ENCODE measurements at places on chromosomes 12 and 14.

- DNase-seq: no peak
These were observed 185.9 kb downstream of the TTC7B start for GRCh38 chr14:90630171-90630806.

DNA sequence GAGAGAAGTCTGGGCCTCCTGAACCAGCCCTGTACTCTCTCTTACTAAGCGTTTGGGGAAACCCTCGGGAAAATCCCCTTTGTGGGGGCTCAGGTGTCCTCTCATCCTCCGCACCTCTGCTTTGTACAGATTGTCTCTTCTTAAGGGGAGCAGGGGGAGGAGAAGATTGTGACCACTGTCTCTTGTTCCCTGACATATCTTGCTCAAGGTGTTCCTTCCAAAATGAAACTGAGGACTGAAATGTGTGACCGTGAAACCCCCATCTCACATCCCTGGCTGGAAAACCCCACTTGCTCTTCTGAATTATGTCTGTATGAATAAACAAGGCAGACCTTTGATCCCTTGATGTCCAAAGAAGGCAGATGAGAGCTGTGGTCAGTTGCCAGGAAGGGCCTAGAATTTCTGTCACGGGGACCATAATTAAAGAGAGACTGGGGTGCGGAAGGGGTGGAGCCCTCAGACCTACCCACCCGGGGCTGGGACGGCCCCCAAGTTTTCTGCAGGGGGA lies 369.8 kb downstream of the AACS start:
- no peak for DNase-seq

DNA sequence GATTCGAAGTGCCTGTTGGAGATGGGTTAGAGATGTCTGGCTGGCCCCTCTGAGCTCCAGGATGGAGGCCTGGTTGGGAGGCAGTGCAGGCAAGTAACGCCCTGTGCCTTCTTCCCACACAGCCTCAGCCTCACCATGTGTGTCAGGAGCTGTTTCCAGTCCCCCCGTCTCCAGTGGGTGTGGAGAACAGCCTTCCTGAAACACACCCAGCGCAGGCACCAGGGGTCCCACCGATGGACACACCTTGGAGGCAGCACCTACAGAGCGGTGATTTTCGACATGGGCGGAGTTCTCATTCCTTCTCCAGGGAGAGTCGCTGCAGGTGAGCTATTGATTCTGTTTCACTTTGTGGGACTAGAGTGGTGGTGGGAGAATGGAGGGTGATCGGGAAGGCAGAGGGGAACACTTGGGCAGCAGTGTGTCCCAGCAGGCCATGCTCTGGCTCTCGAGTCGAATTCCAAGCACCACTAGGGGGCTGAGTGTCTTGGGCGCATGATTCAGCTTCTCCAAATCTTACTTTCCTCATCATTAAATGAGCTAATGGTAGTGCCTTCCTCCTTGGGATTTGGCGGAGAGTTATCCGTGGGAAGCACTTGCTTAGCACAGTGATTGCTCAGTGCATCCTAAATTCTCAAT lies 6.8 kb downstream of the ACAD10 start:
- no peak for DNase-seq

DNA sequence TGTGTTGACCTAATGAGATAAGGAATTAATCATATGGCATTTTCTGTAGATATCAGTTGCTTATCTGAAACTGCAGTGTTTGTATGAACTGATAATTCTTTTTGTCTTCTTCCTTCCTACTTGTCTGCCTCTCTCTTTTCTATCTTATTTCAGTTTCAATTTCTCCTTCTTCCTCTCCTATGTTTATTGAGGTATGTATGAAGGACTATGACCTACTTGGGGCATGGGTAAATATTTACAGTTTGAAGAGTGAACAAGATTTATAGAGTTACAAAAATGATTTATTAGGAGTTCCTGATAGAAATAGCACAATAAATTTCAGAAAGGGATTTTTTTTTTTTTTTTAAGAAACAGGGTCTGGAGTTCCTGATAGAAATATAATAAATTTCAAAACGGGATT lies 88.7 kb upstream of the MUCL1 start:
- no peak for DNase-seq

DNA sequence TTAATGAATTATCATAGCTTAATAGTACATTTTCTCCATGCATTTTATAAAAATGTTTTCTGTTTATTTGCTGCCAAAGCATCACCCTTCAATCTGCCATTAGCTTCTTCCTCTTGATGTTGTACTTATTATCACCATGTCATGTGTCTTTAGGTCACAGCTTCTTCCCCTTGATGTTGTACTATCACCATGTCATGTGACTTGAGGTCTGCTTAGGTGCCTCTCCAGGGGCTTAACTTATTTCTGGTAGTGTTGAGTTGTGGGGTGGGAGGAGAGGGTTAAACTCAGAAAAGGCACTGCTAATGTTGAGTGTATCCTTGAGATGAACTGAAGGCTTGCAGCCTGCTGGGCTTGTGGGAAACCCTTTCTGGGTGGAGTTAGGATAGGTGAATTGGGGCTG lies 87.8 kb downstream of the DAAM1 start:
- DNase-seq: no peak

- peak; percentile 8 for DNase-seq
These were observed 754 bp downstream of the ZNF605 start for GRCh38 chr12:132955094-132956010.

- DNase-seq: no peak
These were observed 14.8 kb upstream of the PPTC7 start for GRCh38 chr12:110597885-110598284.

- DNase-seq: no peak
These were observed 327.7 kb downstream of the LRIG3 start for GRCh38 chr12:58592475-58593207.

DNA sequence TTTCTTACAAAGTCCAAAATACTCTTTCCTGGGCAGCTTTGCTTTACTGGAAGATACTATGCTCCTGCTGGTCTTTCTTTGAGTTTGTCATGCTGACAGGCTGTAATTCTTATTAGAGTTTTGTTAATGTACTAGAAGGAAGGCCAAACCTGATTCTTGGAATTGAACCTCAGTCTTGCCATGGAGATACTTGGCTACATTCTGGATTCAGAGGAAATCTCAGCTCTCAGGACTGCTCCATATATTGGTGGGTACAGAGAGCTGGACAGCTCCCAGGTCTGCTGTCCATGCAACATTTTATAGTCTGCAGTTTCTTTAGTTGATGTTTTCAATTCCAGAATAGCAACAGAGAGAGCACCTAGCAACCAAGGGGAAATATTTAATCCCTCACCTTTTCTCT lies 363.1 kb upstream of the STXBP6 start:
- DNase-seq: no peak

DNA sequence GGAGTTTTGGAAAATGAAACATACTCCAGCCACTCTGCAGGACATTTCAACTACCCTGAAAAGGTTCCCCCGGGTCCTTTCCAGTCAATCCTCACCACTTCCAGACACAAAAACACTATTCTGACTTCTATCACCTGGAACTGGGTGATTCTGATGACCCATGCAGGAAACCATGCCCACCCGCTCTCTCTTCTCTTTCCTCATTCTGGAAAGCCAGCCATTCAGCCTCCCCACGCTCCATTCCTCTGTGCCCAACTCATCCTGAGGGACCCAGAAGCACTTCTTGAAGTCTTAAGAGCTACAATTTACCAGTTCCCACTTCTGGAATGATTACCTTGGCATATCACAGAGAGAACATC lies 3.2 kb downstream of the CCDC88C start:
- no peak for DNase-seq

DNA sequence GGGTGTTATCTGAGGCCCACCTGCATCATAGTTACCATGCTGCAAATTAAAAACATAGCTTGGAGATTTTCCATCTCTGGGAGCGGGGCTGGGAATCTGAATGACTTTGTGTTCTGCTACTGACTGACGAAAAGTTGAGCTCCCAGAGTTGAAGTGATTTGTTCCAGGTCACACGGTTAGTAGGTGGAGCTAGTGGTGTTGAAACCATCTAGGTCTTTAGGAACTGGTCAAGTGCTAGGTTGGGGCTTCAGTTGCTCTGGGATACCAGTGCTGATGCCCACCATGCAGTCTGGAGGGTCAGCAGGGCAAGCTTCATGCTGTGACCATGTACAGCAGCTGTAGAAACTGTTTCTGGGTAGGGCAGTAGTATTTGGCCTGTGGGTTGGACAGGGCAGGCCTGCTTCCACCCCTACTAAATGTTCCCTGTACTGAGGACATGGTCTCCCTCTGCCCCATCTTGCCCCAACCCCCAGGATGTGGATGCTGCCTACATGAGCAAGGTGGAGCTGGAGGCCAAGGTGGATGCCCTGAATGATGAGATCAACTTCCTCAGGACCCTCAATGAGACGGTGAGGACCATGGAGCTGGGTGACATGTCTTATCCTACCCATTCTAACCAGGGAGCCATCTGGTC lies 5.3 kb downstream of the KRT7 start:
- no peak for DNase-seq

DNA sequence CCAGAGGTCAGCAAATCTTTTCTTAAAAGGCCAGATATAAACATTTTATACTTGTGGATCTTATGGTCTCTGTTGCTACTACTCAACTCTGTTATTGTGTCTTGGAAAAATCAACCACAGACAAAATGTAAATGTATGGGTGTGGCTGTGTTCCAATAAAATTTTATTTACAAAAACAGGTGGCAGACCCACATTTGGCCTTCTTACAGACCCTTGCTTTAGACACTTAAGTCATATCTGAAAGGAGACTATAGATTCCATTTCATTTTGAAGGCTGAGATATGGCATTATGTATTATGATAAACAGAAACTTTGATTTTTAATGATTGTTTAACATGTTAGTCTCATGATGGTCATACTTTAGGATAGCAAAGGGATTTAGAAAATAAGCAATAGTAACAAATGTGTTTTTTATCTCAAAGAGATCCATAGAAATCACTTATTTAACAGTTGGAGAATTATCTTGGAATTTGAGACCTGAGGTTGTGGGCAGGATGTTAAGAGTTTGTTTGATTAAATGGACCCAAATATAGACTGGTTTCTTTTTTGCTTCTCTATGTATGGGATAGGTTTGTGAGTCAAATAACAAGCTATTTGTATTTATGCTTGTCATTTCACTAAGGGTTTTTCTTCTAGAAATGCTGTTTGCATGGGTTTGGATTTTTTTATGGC lies 51.2 kb downstream of the PPFIBP1 start:
- no peak for DNase-seq

DNA sequence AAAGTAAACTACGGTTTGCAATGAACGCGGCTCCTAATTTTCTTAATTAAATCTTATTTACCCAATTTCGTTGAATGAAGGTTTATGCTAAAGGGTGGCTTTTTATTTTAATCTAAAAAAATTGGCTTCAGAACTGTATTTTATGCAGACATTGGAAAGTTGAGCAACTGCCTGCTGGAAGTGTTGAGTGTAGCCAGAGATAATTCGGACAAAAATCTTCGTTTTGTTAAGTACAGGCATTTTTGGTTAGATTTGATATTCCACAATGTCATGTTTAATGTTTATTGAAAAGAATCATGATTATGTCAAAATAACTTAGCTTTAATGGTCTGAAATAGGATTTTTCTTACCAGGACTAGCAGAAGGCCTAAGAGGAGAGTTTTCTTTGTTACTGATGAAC lies 875 bp downstream of the IRAK3 start:
- DNase-seq: no peak

DNA sequence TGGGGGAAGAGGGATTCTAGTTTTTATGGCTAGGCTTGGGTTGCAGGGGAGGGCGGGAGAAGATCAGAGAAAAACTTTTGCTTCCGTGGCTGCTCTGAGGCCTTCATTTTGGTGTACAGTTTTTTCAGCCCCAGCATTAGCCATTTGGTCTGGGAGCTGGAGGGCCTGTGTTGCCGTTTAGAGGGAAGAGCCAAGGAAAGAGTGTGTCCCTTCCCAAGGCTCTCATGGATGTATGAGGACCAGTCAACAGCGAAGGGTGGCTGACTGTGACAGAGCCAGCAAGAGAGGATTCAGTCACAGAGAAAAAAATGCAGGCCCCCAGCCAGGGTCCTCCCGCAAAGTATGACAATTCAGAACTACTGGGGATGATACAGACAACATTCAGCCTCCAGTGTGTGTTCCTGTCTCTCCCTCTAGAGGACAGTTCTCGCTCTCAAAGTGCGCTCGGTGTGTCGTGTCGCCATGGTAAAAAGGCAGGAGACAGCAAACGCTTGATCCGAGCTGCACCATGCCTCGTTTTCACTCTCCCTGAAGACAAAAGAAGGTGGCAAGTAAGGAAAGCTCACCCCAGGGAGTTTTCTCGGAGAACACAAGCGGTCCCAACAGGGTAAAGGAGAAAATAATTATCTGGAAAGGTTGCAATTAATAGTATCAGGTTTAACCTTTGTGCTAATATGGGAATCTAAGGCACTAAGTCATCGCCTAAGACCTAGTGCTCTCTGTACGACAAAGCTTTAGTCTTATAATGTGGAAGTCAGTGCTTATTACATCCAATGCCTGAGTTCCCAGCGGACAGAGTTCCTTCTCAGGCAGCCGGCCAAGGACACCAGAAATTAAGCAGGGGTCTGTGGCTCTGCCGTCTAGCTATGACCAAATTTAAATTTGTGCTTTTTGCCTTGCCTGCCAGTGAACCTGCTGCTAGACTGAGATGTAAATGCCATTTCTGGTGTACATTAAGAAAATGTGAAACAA lies 157.3 kb upstream of the PLXNC1 start:
- no peak for DNase-seq

- no peak for DNase-seq
These were observed 759.0 kb downstream of the AACS start for GRCh38 chr12:125824276-125824675.

DNA sequence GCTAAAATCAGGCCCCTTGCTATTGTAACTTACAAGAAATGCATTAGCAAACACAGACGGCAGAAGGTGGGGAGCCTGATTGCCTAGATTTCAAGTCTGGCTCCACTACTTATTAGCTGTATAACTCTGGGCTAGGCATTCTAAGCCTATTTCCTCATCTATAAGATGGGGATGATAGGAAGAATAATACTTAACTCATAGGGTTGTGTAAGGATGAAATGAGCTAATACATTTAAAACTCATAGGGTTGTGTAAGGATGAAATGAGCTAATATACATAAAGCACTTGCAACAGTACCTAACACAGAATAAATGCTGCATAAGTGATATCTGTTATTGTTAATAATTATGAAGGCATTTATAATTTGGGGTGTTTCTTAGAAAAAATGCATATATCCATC lies 60.1 kb upstream of the DIO2 start:
- DNase-seq: no peak

DNA sequence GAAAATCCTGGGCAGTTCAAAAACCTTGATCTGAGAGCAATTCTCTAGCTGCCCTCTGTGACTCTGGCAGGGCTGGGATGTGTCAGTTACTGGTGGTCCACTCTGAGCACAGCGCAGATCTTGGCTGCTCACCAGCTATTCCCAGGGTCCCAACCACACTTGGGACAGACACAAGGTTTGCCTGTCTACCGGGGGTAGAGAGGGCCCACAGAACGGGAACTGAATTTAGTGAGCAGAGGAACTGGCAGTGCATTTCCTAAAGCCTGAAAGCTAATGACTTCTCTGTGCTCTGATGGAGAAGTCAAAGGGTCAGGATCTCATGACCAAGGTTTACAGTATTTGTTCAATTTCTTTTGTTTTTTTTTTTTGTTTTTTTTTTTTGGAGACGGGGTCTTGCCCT lies 2.6 kb downstream of the PDE6H start:
- no peak for DNase-seq

DNA sequence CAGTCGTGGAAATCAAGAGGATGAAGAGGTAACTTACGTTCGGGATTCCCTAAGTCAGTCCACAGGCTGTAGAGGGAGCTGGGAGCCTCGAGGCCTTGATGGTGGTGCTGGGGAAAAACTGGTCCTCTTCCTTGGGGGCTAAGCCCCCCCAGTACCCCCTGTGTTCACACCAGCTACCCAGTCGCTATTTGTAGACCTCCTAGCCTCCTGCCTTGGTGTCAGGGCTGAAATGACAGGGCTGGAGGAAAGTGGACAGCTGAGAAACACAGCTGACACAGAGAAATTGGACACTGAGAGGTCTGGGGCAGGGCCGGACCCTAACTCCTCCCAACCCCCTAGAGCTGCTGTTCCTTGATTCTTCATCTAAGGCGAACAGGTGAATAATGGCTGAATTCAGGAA lies at the start of gene STAC3:
TSS of gene STAC3 (minus strand) at position 232 of the 400 bp plus-strand sequence. CDS start 1,551 bp downstream, outside the sequence.
- no peak for DNase-seq

Measured in NCI-H1930 (cell line).